ENCODE measurements at places on chromosomes 3 and 15. TPM values are rescaled to one million over a fixed set of nuclear protein-coding genes. Genes with fewer than 3 reads are reported as not detected.

The MUC20 gene
- 0.51 TPM for total RNA-seq

The CFAP100 gene
- total RNA-seq, result not detected

DNA sequence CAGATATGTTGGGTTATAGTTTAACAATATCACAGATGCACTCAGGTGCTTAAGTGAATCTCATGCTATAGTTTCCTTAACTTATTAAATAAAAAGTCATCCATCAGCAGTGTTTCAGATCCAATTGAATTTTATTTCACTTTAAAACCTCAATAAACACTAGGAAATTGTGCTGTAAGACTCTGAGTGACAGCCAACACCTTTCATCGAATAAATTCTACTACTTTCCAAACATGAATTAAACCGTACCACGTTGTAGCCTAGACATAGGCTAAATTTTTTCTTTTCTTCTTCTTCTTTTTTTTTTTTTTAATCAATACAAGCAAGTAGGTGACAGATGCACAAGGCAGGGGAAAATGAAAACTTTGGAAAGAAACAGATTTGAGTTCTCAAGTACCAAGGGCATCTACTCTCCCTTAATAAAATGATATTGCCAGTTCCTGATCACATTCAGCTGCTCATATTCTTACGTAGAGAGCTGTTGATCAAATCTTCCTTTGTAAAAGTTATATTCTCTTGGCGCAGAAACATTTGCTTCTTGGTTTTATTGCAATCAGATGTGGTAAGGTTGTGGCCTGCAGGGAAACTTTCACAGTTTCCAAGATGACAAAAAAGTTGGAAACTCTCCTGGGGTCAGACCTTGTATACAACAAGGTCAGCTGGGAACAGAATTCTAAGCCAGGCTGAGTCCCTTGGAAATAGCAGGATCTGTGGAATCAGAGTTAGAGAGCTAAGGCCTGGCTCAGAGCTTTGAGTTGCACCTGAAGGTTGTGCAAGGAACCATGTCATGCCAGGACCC, 147.7 kb downstream of the CD47 start:
- DNase-seq, result no peak
- H3K27ac ChIP-seq, result no peak overlapping the region
- H3K36me3 ChIP-seq, result no peaks in the 10 kb centered on the region
- H3K27me3 ChIP-seq, result peaks cover 6% of the 10 kb centered on the region

DNA sequence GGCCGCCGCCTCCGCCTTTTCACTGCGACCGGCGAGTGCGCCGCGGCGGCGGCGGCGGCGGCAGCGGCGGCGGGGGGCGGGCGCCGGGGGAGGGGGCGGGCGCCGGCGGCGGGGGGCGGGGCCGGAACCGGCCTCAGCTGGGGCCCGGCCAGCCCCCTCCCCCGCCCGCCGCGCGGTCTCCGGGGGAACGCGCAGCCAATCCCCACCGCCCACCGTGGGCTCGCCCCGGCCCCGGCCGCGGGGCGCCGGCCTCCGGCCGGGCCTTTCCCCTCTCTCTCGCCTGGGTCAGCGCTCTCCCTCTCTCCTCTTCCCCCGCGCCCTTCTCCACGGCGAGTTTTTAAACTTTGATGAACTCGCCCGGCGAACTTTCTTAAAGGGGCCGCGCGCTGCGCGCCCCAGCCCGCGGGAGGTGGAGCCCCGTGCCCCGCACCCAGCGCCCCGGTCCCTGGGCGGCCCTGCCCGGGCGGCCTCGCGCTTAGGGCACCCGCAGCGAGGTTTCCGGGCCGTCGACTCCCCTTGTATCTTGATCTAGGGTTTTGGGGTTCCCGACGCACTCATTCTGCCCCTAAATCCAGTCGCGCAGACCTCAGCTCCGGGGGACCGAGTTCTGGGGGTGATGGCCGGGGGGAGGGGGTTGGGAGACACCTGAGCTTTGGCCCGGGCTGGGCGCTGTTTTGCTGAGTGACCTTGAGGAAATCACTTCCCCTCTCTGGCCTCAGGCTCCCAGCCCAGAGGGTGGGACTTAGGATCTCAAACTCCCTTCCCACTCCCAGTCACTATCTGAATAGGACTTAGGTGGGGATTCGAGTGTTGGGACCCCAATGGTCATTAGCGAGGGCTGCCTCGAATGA, at the start of gene RBPMS2:
TSS of gene RBPMS2 (minus strand) at position 39 of the 851 bp plus-strand sequence. CDS start 270 bp downstream, outside the sequence.
- no peaks in the 10 kb centered on the region for H3K36me3 ChIP-seq
- H3K27me3 ChIP-seq, result peaks cover 37% of the 10 kb centered on the region
- H3K4me1 ChIP-seq, result no peaks in the 10 kb centered on the region
- H3K27ac ChIP-seq, result no peak within 1 kb of the TSS

- no peak overlapping the region for H3K27ac ChIP-seq
- no peaks in the 10 kb centered on the region for H3K4me1 ChIP-seq
- H3K4me3 ChIP-seq, result no peak overlapping the region
- H3K27me3 ChIP-seq, result no peaks in the 10 kb centered on the region
Measured at GRCh38 chr15:83767741-83768140, 113.8 kb downstream of the ADAMTSL3 start.

GRCh38 chr15:78182821-78183220, 33.7 kb downstream of the IDH3A start:
- no peak for DNase-seq
- no peak overlapping the region for H3K27ac ChIP-seq
- no peak overlapping the region for H3K4me3 ChIP-seq
- H3K27me3 ChIP-seq, result peaks cover 16% of the 10 kb centered on the region
